BE2C (cell line): ENCODE measurements at places on chromosomes 5 and 9.

GRCh38 chr5:172110921-172111851 lies 76.8 kb downstream of the STK10 start:
- peak; percentile 50 for DNase-seq

DNA sequence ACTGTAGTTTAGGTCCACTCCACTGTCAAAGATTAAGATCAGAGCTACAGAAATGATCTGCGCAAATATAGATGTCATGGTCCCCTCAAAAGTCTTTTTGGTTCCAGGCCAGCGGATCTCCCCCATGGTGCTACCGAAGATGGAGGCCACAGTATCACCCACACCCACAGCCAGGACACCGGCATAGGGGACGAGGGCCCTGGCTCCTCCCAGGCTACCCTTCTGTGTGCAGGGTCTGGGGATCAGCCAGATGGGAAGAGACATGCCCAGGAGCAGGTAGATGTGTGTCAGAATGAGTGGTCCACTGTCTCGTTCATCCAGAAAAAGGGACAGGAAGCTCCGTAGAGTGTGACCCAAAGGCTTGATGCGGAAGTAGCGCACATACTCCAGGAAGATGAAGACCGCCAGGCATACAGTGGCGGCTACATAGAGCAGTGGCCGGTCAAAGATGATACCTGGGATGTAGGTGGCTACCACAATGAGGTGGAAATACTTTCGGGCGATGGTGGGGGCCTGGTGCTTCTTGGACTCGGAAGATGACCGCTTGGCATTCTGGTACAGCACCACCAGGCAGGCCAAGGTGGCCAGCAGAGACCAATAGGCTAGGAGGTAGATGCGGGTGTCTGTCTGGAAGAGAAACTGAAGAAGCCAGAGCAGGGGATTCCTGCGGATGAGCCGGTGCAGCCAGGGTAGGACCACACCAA lies 1.5 kb downstream of the DOLK start:
- DNase-seq: no peak

- no peak for DNase-seq
These were observed 38.5 kb downstream of the SLC22A5 start for GRCh38 chr5:132407970-132408369.

DNA sequence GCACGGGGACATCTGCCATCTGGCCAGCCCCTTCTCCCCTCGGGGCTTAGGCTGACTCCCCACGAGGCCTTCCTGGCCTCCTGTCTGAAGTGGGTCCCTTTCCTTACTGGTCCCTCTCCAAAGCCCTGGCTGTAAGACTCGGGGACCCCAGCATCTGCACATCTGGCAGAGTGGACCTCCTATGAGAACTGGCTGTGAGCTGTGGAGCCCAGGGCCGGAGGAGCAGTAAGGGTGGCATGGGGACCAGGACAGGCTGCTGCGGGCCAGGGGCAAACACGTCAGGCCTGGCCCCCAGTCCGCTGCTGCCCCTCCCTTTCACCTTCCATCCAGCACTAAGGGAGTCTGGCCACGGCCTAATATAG lies 33.8 kb downstream of the EXOC3 start:
- no peak for DNase-seq
